GM18507 (cell line): ENCODE measurements at places on chromosomes 5 and 9.

DNA sequence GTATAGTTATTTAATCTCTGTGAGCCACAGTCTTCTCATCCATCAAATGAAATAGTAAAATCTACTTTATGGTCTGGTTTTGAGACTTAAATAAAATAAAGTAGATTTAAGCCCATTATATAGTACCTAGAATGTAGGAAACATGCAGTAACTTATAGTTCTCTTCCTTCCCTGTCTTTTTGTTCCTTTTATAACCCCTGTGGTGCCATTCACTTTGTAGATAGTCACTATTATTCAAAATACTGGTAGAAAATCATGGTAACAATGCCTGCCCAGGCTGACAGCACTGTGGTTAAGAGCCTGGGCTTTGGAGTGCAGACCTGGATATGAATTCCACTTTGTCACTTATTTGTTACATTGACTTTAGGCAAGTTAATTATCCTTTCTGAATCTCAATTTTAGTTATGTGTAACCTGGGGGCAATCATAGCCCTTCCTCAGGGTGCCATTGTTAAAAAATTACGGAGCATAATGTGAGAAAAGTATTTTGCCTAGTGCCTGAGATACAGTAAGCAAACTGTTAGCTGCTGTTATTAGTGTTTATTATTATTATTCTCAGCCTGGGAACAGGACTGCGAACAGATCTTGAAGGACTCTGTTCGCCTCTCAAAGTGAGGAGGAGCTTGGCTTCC lies 100.4 kb downstream of the RALGPS1 start:
- no peak for DNase-seq

- no peak for DNase-seq
Observed at GRCh38 chr5:149374303-149374702, 4.8 kb downstream of the IL17B start.

DNA sequence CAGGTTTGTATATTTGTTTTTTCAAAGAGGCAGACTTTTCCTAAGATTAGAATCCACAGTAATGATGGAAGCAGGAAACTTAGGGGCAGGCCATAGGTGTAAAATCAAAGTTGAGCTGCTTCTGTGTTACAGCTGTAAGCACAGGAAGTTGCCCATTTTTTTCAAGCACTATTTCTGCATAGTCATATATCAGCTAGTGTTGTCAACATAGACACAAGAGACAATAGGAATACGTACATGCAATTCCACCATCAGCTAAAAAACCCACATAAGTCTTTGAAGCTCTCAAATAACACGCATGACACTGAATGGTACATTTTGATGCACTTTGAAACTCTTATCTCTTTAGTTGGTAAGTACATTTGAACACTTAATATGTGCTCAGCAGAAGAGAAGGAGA lies 20.2 kb upstream of the SMIM15 start:
- no peak for DNase-seq

- no peak for DNase-seq
Observed at GRCh38 chr5:43312699-43313034, 545 bp downstream of the HMGCS1 start.

DNA sequence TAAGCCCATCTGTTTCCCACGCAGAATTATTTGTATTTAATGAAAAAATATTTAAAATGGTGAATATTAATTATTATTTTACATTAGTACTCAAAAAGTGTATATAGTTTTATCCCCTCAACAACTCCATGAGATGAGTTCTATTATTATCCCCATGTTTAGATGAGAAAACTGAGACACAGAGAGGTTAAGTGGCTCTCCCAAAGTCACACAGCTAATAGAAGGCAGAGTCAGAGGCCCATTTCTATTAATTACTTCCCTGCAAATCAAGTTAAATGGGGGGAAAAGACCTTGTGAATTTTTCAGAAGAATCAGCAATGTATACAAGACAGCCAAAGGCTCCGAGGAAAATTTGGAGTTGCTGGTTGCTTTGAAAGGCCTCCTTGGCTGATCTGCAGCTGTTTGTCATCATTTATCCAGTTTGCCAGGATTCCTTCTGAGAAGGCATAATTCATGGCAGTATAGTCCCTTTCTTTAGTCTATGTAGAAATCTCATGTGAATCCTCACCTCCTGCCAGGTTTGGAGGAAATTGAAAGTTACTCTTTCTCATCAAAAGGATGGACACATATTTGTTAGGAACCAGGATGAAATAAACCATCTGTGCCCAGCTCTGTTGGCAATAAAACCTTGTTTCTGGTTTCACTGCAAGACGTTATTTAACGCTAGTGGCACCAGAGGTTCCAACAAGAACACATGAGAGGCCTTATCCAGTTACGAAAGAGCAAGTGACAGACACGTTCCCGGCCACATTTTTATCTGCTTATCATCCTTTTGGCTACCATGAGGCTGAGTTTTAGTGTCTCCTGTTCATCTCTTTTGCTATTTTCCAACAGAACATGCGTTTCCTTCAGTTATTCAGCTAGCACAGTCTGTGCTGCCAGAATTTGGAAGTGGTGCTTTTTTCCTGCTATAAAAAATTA lies 621 bp downstream of the FYB1 start:
- no peak for DNase-seq

GRCh38 chr5:620152-620551 lies 8.0 kb downstream of the CEP72 start:
- no peak for DNase-seq

GRCh38 chr5:51201024-51201423 lies 182.2 kb upstream of the ISL1 start:
- DNase-seq, result no peak
